Stimulated activated CD4-positive, alpha-beta T cell treated with anti-CD3 and anti-CD28 coated beads, Interleukin-12 subunit alpha, Interleukin-12 subunit beta, amount 100 ng/mL, for 48 hours (primary cell): ENCODE measurements at places on chromosomes 7 and 10.

- no peak for DNase-seq
These were observed 1.3 kb upstream of the SORBS1 start for GRCh38 chr10:95562341-95562965.

- no peak for DNase-seq
These were observed 214.3 kb downstream of the DGKB start for GRCh38 chr7:14688208-14688607.

DNA sequence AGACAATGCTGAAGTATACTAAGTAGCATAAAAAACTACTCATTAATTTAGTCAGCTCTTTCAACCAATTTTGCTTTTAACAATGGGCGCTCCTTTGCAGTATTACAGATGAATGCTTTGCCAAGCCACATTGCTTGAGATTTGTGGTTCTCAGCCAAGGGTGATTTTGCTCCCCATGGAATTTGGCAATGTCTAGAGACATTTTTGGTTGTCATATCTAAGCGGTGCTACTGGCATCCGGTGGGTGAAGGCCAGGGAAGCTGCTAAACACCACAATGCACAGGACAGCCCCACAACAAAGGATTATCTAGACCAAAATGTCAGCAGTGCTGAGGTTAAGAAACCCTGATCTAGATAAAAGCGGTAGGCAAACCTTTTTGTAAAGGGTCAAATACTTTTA is 112.0 kb downstream of the UBE2H start:
- no peak for DNase-seq

- no peak for DNase-seq
These were observed 112.8 kb downstream of the CDK14 start for GRCh38 chr7:90708841-90709317.

DNA sequence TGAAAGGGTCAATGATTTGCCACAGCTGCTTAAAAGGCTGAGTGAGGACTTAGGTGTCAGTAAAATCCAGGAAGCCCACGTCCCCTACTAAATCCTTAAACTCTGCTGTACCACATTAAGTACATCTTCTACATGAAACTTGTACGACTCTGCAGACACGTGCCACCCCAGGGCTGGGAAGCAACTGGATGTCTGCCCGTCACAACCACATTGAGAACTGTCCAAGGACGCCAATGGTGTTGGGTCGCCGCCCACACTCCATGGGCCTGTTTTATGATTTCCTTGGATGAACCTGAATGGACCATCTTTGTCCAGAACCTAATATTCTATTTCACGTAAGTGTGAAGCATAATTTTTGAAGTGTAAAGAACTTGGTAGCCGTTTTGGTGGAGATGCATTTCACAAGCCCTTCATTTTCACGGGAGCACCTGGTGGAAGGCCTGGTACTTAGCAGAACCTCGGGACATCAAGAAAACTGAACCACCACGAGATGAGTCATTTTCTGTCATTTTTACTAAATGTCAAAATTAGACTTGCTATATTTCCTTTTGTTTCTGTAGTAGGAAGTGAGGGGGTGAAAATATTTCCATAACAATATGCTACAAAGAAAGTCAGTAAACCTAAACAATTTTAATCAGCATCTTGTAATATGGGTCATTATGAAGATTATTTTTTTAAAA is 134.9 kb downstream of the SFMBT2 start:
- DNase-seq: no peak

DNA sequence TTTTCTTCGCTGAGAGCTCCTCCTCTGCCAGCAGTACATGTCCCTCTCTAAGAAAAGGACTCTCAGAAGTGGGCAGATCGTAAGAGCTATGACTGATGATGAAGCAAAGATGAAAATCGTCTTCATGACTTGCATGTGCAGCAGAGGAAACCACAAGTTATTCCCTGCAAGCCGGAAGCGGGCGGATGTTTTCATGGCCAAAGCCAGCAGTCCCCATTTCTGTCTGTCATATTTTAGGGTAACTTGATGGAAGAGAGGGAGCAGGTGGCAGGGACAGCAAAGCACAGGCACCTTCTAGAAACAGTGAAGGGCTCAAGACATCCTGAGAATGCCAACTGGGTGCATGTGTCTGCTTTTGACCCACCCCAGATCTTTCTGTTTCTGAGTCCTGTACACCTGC is 19.9 kb downstream of the KLF6 start:
- DNase-seq: no peak

GRCh38 chr7:150914966-150915365 is 62.6 kb downstream of the AOC1 start:
- DNase-seq: no peak

- DNase-seq: no peak
These were observed 156.8 kb upstream of the FRMD4A start for GRCh38 chr10:14487488-14487883.

DNA sequence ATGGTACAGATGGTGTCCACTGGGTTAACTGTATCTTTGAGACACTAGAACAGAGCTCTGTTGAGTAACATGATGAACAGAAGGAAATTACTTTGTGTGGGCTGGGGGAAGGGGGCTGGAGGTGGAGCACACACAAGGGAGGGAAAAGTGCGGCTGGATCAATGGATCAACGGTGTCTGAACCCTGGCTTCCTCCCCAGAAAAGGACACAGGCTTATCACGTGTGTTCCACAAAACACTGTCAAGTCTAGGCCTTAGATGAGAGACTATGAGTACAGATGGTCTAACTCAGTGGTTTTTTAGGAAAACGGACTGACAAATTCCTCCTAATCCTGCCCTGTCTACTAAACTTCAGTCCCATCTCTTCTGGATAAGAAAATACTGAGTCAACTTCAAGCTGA is 27.8 kb downstream of the HSPB1 start:
- DNase-seq: no peak

GRCh38 chr10:78171633-78172400 is 138.2 kb downstream of the RPS24 start:
- DNase-seq: no peak

GRCh38 chr7:75879771-75880184 is 944 bp downstream of the RHBDD2 start:
- no peak for DNase-seq

DNA sequence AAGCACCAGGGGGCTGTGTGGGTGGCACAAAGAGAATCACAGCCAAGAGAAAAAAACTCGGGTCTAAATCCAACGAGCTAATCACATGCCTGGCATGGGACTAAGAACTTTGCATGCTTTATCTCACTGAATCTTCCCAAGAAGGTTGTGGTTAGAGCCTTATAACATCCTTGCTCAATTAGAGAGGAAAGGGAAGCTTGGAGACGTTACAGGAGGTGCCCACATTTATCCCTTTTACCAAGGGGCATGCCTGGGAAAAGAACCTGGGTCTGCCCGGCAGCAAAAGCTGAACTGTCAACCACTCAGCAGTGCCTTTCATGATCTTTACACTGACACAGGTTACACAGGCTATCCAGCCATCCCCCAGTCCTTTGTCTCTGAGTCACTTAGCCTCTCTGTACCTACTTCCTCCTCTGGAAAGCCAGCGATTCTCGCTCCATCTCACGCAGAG is 190.1 kb downstream of the PRPF18 start:
- DNase-seq: no peak

- no peak for DNase-seq
These were observed 136.6 kb downstream of the SPAG6 start for GRCh38 chr10:22481687-22482539.

DNA sequence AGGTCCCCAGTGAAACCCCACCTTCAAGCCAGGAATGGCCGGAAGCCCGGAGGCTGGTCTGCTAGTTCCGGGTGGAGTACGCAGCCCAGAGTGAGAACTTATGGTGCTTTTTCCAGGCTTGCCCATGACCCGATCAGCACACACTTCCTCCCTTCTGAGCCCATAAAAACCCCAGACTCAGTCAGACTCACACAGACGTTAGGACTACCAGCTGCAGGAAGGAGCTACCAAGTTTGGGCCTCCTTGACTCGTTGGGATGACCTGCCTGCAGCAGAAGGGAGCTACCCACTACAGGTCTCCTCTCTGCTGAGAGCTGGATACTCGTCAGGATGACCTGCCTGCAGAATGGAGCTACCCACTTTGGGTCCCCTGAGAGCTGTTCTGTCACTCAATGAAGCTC is 39.1 kb downstream of the SCRN1 start:
- DNase-seq: no peak

DNA sequence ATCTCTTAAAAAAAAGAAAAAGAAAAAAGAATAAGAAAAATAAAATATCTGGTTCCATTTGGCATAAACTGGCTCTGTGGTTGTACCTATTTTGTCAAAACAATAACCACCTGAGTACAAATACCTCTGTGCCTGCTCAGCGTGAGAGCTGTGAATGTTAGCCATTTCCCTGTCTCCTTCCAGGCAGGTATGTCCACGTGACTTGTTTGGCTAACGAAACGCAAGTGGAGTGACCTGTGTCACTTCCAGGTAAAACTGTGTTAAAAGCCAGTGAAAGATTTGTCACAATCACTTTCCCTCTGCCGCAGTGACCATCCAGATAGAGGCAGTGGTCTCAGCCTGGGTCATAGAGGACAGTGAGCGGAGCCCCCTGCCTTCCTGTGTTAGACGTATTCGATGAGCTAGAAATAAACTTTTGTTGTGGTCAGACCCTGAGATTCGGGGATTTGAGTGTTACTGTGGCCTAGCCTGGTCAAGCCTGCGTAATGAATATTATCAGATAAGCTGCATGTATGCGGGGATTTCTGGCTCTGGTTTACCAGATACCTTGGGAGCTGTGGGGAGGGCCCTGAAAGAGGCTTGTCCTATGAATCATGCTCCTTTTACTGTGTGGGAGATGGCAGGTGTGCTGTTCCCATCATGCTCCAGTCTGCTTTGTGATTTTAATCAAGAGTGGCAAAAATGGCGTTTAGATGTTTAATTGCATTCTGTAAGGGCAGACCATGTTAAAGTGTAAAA is 3.8 kb downstream of the PTER start:
- no peak for DNase-seq
